ENCODE measurements at places on chromosomes 6 and 20.

DNA sequence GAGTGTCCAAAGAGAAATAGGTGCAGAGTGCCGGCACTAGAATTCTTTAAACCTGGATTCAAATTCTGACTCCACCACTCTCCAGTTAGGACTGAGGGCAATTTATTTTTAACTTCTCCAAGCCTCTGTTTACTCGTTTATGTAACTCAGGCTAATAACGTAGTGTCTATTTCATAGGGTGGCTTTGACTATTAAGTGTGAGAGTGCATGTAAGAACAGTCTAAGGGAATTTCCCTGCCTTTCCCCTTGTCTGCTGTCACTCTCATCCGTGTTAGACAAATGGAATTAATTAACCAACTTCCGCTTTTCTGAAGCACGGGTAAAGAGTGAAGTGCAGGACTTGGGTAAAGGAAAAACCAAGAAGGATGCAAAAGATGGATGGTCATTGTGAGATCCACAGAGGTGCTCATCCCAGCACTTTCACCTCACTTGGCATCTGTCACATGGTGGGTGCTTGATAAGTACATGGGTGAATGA, 4.1 kb upstream of the ZKSCAN8 start:
- H3K27me3 ChIP-seq = no peaks in the 10 kb centered on the region
- H3K27ac ChIP-seq = peak overlapping the region; percentile 99
- peaks cover 61% of the 10 kb centered on the region for H3K4me1 ChIP-seq
- H3K36me3 ChIP-seq = peaks cover 11% of the 10 kb centered on the region
- peak overlapping the region; percentile 97 for H3K4me3 ChIP-seq

- DNase-seq = no peak
- peak overlapping the region; percentile 76 for H3K4me3 ChIP-seq
- no peaks in the 10 kb centered on the region for H3K27me3 ChIP-seq
- H3K4me1 ChIP-seq = peaks cover 26% of the 10 kb centered on the region
- H3K36me3 ChIP-seq = peaks cover 2% of the 10 kb centered on the region
- peak overlapping the region; percentile 54 for H3K27ac ChIP-seq
Observed at GRCh38 chr20:63642527-63643247, 10.5 kb downstream of the STMN3 start.

DNA sequence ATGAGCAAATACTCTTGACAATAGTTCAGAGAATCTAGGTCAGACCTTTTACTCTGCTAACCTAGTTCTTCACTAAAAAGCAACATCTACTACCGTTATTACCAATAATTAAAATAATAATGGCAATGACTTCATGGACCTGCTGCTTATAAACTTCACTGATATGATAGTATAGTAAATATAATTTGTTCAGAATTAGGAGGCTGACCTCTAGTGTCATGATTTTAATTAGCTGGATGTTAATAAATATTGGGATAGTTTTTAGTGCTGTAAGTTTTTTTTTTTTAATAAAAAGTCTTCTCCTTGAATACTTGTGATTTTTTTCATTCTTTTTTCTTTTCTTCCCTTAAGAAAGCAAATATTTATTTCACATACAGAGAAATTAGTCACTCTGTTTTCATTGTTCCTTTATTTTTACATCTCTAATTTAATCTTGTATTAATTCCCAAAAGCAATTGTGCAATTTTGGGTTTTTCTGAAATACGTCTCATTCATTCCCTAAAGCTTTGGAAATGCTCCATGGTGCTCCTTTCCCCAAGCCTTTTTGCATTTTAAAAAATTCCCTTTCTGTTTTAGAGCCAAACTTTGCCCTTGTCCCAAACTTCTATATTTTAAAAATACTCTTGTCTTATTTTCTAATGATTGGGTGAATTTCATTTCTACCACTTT, 46.6 kb upstream of the UST start:
- no peaks in the 10 kb centered on the region for H3K36me3 ChIP-seq
- H3K27me3 ChIP-seq = peaks cover 11% of the 10 kb centered on the region
- H3K27ac ChIP-seq = no peak overlapping the region
- H3K4me3 ChIP-seq = no peak overlapping the region
- peaks cover 7% of the 10 kb centered on the region for H3K4me1 ChIP-seq

GRCh38 chr6:109356237-109356636, 26.0 kb downstream of the CD164 start:
- peaks cover 65% of the 10 kb centered on the region for H3K36me3 ChIP-seq
- no peak for DNase-seq

- no peak overlapping the region for H3K27ac ChIP-seq
- H3K36me3 ChIP-seq = peaks cover 3% of the 10 kb centered on the region
- no peaks in the 10 kb centered on the region for H3K27me3 ChIP-seq
- H3K4me3 ChIP-seq = no peak overlapping the region
- no peak for DNase-seq
Observed at GRCh38 chr6:47428288-47428687, 49.3 kb upstream of the CD2AP start.

- H3K4me3 ChIP-seq = no peak overlapping the region
- H3K27me3 ChIP-seq = peaks cover 26% of the 10 kb centered on the region
- peaks cover 4% of the 10 kb centered on the region for H3K4me1 ChIP-seq
- no peak for DNase-seq
- no peak overlapping the region for H3K27ac ChIP-seq
Observed at GRCh38 chr6:116016846-116017545, 43.7 kb downstream of the FRK start.

GRCh38 chr20:13817342-13817741, 32.5 kb downstream of the NDUFAF5 start:
- DNase-seq = no peak
- no peak overlapping the region for H3K4me3 ChIP-seq
- peaks cover 26% of the 10 kb centered on the region for H3K4me1 ChIP-seq
